ENCODE measurements at places on chromosomes 11 and 22. TPM values are rescaled to one million over a fixed set of nuclear protein-coding genes. Genes with fewer than 3 reads are reported as not detected.

Gene DDI1
- not detected for total RNA-seq

Gene RASSF10
- total RNA-seq = 0.19 TPM

Gene PRSS23
- total RNA-seq = 575 TPM

Gene P2RY2
- 0.28 TPM for total RNA-seq

Gene SYNGR1
- 14.9 TPM for total RNA-seq

Gene PLXNB2
- total RNA-seq = 85.1 TPM

Gene E2F8
- under 0.01 TPM for total RNA-seq

Gene PRCP
- 64.0 TPM for total RNA-seq

Gene RIC3
- not detected for total RNA-seq

Gene RNF121
- total RNA-seq = 38.6 TPM

Gene UPK3A
- not detected for total RNA-seq
